ENCODE measurements at places on chromosomes 1 and 21.

DNA sequence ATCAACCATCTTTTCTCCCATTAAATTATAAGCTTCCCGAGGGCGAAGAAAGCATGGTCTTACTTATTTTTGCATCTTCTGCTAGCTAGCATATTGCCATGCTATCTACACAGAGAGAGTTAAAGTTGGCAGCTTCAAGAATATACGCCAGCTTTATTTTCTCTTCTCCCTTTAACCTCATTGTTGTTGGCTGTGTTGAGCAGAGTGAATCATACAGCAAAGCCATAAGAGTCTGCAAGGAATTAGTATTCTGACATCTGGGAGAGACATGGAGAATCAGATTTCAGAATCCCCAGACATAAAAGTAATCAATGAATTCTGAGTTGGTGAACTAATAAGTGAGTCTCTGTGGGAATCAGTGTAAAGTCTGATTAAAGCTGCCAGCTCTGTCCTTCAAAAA is 649.6 kb upstream of the PTBP2 start:
- no peak overlapping the region for H3K27ac ChIP-seq
- no peak overlapping the region for H3K4me3 ChIP-seq
- H3K36me3 ChIP-seq = no peaks in the 10 kb centered on the region
- H3K4me1 ChIP-seq = no peaks in the 10 kb centered on the region

DNA sequence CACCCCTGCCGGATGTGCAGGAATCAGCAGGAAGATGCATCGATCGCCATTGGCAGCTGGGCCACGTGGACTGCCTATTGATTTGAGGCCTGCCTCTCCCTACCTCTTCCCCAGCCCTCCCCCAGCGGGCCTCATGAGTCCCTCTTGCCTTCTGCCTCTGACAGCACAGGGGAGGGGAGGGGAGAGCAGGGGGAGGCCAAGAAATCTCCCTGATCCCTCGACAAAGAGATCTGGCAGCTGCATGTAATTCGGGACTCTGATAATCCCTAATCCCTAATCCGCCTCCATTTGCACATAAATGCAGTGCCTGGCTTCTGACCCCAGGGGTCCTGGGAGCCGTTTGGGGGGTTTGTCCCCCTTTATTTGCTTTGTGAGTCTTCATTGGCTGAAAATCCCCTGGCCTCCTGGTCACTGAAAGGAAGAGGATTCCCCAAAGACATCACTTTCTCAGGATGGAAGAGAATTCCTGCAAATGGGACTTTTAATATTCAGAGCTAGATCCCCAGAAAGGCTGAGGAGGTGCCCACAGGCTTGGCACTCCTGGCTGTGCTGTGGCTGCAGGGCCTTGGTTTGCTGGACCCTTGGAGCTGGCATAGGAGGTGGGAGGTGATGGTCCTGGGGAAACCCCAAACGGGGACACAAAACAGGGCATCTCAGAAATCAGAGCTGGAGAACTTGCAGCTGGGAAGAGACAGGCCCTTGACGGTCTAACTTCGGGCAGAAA is 239.4 kb upstream of the POU3F1 start:
- no peak for DNase-seq
- H3K4me3 ChIP-seq = no peak overlapping the region
- H3K4me1 ChIP-seq = no peaks in the 10 kb centered on the region
- no peak overlapping the region for H3K27ac ChIP-seq

- peak; percentile 54 for DNase-seq
- no peaks in the 10 kb centered on the region for H3K36me3 ChIP-seq
- peaks cover 33% of the 10 kb centered on the region for H3K4me1 ChIP-seq
- no peak overlapping the region for H3K4me3 ChIP-seq
- H3K27me3 ChIP-seq = no peaks in the 10 kb centered on the region
- no peak overlapping the region for H3K27ac ChIP-seq
These were observed 18.8 kb downstream of the ADGRB2 start for GRCh38 chr1:31745096-31745945.

- H3K4me1 ChIP-seq = no peaks in the 10 kb centered on the region
- DNase-seq = no peak
- H3K27ac ChIP-seq = no peak overlapping the region
- H3K4me3 ChIP-seq = no peak overlapping the region
- H3K27me3 ChIP-seq = peaks cover 3% of the 10 kb centered on the region
- H3K36me3 ChIP-seq = no peaks in the 10 kb centered on the region
These were observed 92.4 kb upstream of the PGBD5 start for GRCh38 chr1:230518511-230518910.

DNA sequence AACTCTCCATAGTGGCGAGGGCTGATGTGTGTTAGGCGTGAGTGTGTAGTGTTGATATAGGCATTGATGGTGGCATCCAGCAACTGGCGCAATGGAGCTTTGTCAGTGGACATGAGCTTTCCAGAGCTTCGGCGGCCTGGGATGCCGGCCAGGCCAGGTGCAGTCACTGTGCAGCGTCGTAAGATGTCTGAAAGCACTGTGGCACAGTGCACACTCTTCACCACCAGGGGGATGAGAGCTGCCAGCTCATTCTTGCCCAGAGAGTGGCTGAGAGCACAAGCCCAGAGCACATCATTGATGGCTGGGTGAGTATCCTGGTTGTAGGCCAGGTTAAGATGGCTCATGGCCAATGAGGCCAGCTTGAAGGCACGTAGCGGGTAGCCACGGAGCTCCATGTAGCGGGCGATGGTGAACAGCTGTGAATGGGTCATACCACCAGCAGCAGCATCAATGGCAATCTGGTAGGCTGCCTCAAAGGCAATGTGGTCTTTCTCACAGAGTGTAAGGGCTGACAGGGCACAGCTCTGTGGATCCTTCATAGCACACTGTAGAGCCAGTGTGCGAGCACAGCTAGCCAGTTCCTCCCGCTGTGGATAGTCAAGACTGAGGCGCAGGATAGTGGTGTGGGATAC is 6.7 kb downstream of the UROD start:
- no peaks in the 10 kb centered on the region for H3K27me3 ChIP-seq
- DNase-seq = peak; percentile 69
- peaks cover 14% of the 10 kb centered on the region for H3K36me3 ChIP-seq
- H3K4me3 ChIP-seq = no peak overlapping the region

DNA sequence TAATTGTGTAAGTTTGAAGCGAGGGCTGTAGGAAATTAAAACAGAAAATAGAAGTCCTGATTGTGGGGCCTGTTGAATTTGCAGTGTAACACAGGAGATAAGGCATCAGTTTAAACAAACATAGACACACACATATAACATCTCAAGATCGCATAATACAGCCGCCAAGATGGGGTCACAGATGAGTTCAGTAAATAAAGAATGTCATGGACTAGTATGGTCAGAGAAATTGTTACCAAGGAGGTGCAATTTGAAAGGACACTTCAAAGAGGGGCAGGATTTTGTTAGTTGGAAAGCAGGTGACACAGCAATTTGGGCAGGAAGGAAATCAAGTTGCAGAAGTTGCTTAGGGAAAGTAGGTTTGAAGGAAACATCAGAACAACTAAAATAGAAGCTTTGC is 450.0 kb downstream of the USP25 start:
- H3K27ac ChIP-seq = no peak overlapping the region
- H3K4me1 ChIP-seq = no peaks in the 10 kb centered on the region
- no peaks in the 10 kb centered on the region for H3K36me3 ChIP-seq
- H3K27me3 ChIP-seq = no peaks in the 10 kb centered on the region
- H3K4me3 ChIP-seq = no peak overlapping the region

DNA sequence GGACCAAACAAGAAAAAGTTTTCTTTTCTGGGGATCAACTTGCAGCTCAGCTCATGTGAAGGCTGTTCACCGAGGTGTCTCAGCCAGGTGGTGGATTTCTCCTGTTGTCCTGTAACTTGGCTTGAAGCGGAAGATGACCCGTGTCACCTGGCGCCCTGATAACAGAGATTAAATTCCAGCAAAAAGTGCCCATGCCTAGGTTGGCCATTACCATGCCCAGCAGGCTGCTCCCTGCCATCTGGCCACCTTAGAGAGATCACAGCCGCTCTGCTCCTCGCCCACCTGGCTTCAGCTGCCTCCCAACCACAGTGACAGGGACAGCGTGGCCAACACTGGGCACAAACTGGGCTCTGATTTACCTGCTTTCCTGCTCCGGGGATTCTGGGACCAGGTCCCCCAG is 149.5 kb downstream of the ZBTB18 start:
- H3K27ac ChIP-seq = no peak overlapping the region
- DNase-seq = no peak
- H3K4me3 ChIP-seq = no peak overlapping the region
- H3K27me3 ChIP-seq = no peaks in the 10 kb centered on the region
- no peaks in the 10 kb centered on the region for H3K4me1 ChIP-seq

GRCh38 chr21:31658053-31658452 is 1.4 kb upstream of the SOD1 start:
- H3K27ac ChIP-seq = no peak overlapping the region
- no peak for DNase-seq
- H3K4me1 ChIP-seq = peaks cover 38% of the 10 kb centered on the region
- H3K27me3 ChIP-seq = no peaks in the 10 kb centered on the region
- H3K4me3 ChIP-seq = no peak overlapping the region

- no peak overlapping the region for H3K4me3 ChIP-seq
- H3K27ac ChIP-seq = no peak overlapping the region
- H3K27me3 ChIP-seq = no peaks in the 10 kb centered on the region
- H3K36me3 ChIP-seq = no peaks in the 10 kb centered on the region
These were observed 574.3 kb upstream of the USP24 start for GRCh38 chr1:55789466-55789865.

DNA sequence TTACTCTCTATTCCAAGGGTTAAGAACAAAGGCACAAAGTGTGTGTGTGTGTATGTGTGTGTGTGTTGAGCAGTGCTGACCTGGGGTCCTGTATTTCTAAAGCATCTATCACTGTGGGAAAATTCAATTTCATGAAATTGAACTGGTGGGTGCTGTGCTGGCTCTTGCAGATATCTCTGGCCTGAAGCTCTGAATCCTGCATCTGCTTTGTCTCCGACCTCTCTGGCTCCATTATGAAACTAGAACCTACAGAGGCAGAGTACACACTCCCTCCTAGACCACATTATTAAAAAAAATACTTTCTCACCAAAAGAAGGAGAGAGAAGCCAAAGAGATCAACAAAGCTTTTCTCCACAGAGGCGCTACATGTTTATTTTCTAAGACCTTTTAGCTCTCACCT is 88.4 kb upstream of the PDE4B start:
- H3K4me3 ChIP-seq = no peak overlapping the region
- H3K36me3 ChIP-seq = no peaks in the 10 kb centered on the region
- no peak for DNase-seq
- no peak overlapping the region for H3K27ac ChIP-seq
- no peaks in the 10 kb centered on the region for H3K4me1 ChIP-seq
- H3K27me3 ChIP-seq = peaks cover 20% of the 10 kb centered on the region

- H3K27me3 ChIP-seq = no peaks in the 10 kb centered on the region
- no peak for DNase-seq
- H3K36me3 ChIP-seq = peaks cover 13% of the 10 kb centered on the region
These were observed 28.5 kb downstream of the LRRC8B start for GRCh38 chr1:89553157-89553556.

DNA sequence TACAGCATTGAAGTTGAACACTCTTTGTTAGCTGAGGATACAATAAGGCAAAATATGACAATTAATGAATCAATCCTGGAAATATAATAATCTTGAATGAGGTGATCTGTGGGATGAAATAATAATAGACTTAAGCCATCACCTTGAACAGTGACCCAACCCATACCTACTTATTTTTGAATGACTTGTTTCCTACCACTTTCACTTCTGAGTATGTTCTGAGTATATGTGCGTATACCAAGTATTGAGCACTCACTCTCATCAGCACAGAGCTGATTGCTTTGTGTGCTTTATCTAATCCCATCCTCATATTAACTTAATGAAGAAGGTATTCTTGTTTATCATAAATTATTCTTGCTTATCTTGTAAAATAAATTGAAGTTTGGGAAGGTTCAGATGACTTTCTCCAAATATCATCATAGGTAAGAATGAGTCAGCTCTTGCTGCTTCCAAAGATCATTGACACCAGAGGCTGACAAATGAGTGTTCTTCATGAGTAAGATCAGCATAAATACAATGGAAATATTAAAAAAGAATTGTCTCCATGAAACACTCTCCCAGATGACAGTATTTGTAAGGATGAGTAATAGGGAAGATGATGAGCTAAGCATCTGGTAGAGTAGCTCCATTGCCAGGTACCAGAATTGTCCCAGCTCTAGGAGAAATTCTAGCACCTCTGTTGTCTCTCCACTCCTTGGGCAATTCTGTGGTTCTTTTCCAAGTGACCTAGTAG is 198.1 kb upstream of the KIAA0040 start:
- H3K27me3 ChIP-seq = no peaks in the 10 kb centered on the region
- H3K4me3 ChIP-seq = no peak overlapping the region
- no peak for DNase-seq
- H3K27ac ChIP-seq = no peak overlapping the region
- no peaks in the 10 kb centered on the region for H3K36me3 ChIP-seq

- no peaks in the 10 kb centered on the region for H3K36me3 ChIP-seq
- no peak overlapping the region for H3K27ac ChIP-seq
- H3K27me3 ChIP-seq = peaks cover 2% of the 10 kb centered on the region
- H3K4me3 ChIP-seq = no peak overlapping the region
- no peak for DNase-seq
These were observed 100.0 kb upstream of the SLC44A3 start for GRCh38 chr1:94719926-94720793.

DNA sequence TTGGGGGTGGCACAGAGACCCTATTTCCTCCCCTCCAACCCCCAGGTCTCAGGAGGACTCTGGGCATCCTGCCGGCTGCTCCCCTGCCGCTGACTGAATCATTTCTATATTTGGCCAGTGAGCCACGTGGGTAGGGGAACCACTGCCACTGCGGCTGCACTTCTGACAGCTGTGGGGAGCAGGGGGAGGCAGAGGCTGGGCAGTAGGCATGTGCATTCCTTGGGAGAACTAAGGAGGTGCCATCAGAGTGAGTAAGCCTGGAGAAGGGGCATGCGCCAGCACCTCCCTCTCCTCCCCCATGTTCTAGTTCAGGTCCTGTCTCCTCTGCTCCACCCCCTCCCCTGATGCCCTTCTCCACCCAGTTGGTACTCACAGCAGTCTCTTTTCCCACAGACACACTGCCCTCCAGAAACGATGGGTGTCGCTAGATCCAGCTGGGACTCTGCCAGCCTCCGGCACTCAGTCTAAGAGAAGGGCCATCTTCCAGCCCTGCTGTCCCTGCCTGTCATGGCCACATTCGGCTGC is 12.0 kb downstream of the PPFIA4 start:
- H3K4me3 ChIP-seq = no peak overlapping the region
- peaks cover 6% of the 10 kb centered on the region for H3K27me3 ChIP-seq
- H3K36me3 ChIP-seq = no peaks in the 10 kb centered on the region
- no peaks in the 10 kb centered on the region for H3K4me1 ChIP-seq

DNA sequence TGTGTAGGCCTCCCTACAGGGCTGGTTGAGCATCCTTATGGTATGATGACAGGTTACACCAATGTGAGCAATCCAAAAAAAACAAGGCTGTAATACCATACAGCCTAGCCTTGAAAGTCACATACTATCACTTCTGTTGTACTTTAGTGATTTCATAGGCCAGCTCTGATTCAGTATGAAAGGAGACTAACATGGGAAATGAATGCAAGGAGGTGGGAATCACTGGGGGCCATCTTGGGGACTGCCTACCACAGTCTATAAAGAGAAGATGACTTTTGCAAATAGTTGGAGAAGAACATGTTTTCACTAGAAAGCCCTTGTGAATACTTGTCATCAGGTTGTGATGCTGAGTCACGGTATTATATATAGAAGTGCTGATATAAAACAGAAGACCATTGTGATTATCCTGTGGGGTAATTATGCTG is 270.7 kb downstream of the S1PR1 start:
- H3K4me3 ChIP-seq = no peak overlapping the region
- DNase-seq = no peak
- no peaks in the 10 kb centered on the region for H3K36me3 ChIP-seq
- no peaks in the 10 kb centered on the region for H3K27me3 ChIP-seq
- no peaks in the 10 kb centered on the region for H3K4me1 ChIP-seq
